T-helper 2 cell treated with Interferon-gamma antibody and Interleukin-4, amounts not matched to agents 5 μg/mL and 100 μg/mL, for 36 hours (primary cell): ENCODE measurements at places on chromosomes 5 and 9.

DNA sequence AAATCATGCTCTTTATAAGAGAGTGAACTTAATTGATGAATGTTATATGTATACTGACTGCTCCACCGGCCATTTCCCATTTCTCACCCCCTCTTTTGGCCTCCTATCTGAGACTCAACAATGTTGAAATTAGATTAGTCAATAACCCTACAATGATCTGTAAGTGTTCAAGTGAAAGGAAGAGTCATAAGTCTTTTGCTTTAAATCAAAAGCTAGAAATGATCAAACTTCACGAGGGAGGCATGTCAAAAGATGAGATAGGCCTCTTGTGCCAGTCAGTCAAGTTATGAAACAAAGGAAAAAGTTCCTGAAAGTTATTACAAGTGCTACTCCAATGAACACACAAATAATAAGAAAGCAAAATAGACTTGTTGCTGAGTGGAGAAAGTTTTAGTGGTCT lies 83.1 kb downstream of the NLN start:
- no peak overlapping the region for H3K4me3 ChIP-seq
- H3K27me3 ChIP-seq, result no peaks in the 10 kb centered on the region
- H3K27ac ChIP-seq, result no peak overlapping the region
- H3K36me3 ChIP-seq, result peaks cover 26% of the 10 kb centered on the region

- DNase-seq, result no peak
- H3K36me3 ChIP-seq, result no peaks in the 10 kb centered on the region
- H3K27ac ChIP-seq, result no peak overlapping the region
- H3K4me1 ChIP-seq, result no peaks in the 10 kb centered on the region
- no peak overlapping the region for H3K4me3 ChIP-seq
- H3K27me3 ChIP-seq, result no peaks in the 10 kb centered on the region
These were observed 820.0 kb downstream of the PRELID2 start for GRCh38 chr5:145015146-145015545.

DNA sequence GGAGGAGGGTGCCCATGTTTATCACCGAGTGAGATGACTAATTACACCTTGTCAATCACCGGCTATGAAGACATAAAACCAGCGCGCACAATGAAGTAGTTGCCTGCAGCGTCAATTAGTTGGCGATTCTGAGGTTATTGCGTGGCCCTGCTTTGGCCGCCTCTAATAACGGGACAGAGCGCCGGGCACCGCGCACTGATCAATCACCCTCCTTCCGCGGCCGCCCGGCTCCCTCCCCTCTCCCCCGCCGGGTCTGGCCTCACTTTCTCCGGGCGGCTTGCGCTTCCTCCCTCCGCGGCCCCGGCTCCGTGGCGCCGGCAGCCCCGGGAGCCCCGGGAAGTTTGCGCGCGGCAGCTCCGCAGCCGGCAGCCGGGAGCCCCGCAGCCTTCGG lies 3.3 kb upstream of the LHX2 start:
- peaks cover 1% of the 10 kb centered on the region for H3K36me3 ChIP-seq
- no peak for DNase-seq
- peak overlapping the region; percentile 67 for H3K27ac ChIP-seq
- H3K4me1 ChIP-seq, result peaks cover 5% of the 10 kb centered on the region
- H3K4me3 ChIP-seq, result no peak overlapping the region
- peaks cover 77% of the 10 kb centered on the region for H3K27me3 ChIP-seq

- H3K27me3 ChIP-seq, result no peaks in the 10 kb centered on the region
- H3K36me3 ChIP-seq, result no peaks in the 10 kb centered on the region
- H3K4me1 ChIP-seq, result no peaks in the 10 kb centered on the region
- no peak overlapping the region for H3K27ac ChIP-seq
These were observed 474.2 kb upstream of the RIOK2 start for GRCh38 chr5:97657239-97657638.

- H3K4me3 ChIP-seq, result no peak overlapping the region
- H3K36me3 ChIP-seq, result no peaks in the 10 kb centered on the region
- peaks cover 5% of the 10 kb centered on the region for H3K27me3 ChIP-seq
- no peak overlapping the region for H3K27ac ChIP-seq
- H3K4me1 ChIP-seq, result peaks cover 11% of the 10 kb centered on the region
- DNase-seq, result no peak
These were observed 49.1 kb upstream of the VDAC1 start for GRCh38 chr5:134053840-134054338.

DNA sequence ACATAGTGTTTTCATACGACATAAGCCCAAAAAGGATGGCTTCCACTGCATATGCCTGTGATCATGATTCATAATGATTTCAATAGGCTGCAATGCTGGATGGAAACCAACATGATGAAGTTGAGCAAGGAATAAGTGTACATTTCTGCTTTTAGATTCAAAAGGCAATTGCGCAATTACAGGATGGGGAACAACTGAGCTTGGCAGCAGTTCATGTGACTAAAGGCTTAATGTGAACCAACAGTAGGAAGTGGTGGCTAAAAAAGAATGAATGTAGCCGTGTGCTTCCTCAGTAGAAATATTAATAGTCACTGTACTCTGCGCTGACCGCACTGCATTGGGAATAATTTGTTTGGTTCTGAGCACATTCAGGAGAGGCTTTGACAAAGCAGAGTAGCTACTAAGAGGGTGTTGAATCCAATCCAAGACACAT lies 51.2 kb downstream of the SLC1A3 start:
- no peaks in the 10 kb centered on the region for H3K36me3 ChIP-seq
- no peak overlapping the region for H3K27ac ChIP-seq
- no peak for DNase-seq
- no peak overlapping the region for H3K4me3 ChIP-seq

GRCh38 chr5:124973661-124974060 lies 227.2 kb upstream of the ZNF608 start:
- no peaks in the 10 kb centered on the region for H3K36me3 ChIP-seq
- no peaks in the 10 kb centered on the region for H3K4me1 ChIP-seq
- H3K27ac ChIP-seq, result no peak overlapping the region
- H3K4me3 ChIP-seq, result no peak overlapping the region
- no peaks in the 10 kb centered on the region for H3K27me3 ChIP-seq
